NK-92 treated with Interleukin-12 subunit alpha and Interleukin-12 subunit beta, amount 100 ng/mL, for 24 hours (cell line): ENCODE measurements at places on chromosomes 4 and X.

GRCh38 chr4:47486231-47486673 lies 1.2 kb downstream of the ATP10D start:
- DNase-seq: no peak

- DNase-seq: no peak
These were observed 14.0 kb upstream of the ADH5 start for GRCh38 chr4:99102634-99103033.

- DNase-seq: no peak
These were observed 132.4 kb downstream of the IL1RAPL1 start for GRCh38 chrX:28719620-28720019.

DNA sequence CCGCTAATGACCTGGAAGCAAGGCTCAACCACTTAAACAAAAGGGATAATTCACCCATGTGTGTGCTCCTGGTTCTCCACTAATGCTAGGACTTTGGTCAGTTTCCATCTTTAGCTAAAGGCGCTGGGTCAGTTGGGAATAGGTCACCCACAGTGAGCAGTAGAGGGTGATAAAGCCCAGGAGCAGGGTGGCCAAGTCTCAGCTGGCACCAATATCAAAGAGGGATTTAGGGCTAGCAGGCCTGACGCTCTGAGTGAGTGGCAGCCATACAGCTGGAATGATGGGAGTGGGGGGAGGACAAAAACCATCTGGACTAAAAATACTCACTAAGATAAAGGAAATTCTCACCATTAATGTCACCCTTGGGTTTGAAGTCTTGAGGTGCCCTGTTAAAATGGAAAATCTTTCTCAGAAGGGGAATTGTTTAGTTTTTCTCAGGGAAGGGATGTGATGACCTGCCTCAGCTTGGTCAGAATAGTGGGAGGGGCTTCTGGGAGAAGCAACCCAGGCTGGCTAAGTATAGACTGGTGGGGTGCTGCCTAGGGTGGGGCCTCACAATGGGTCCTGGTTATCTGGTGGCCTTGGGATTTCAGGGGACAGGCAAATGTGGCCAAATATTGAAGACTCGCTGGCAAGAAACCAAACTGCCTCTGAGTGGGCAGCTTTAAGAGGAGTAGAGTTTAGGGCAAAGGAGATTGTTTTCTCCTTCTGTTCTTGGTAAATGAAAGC lies 47.1 kb downstream of the TSC22D3 start:
- DNase-seq: no peak

DNA sequence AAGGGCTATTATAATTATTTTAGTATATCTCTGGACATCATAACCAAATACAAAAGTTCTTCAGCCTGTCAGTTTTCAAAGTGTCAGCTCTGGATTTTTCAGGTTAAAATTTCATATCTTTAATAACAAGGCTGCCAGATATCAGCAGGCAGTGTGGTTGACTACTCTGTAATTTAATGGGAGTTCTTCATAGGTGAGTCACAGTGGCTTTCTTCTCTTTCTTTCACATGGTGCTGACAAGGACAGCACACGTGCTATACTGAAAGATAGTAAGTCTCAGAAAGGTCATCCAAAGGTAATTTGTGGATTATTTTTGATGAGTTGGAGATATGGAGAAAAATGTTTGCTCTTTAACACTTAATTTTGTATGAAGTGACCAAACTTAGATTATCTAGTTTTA lies 43.2 kb downstream of the GALNT7 start:
- no peak for DNase-seq

- DNase-seq: no peak
These were observed 6.9 kb upstream of the ELF4 start for GRCh38 chrX:130117166-130117565.

- no peak for DNase-seq
These were observed 12.0 kb upstream of the DCHS2 start for GRCh38 chr4:154503598-154503997.

DNA sequence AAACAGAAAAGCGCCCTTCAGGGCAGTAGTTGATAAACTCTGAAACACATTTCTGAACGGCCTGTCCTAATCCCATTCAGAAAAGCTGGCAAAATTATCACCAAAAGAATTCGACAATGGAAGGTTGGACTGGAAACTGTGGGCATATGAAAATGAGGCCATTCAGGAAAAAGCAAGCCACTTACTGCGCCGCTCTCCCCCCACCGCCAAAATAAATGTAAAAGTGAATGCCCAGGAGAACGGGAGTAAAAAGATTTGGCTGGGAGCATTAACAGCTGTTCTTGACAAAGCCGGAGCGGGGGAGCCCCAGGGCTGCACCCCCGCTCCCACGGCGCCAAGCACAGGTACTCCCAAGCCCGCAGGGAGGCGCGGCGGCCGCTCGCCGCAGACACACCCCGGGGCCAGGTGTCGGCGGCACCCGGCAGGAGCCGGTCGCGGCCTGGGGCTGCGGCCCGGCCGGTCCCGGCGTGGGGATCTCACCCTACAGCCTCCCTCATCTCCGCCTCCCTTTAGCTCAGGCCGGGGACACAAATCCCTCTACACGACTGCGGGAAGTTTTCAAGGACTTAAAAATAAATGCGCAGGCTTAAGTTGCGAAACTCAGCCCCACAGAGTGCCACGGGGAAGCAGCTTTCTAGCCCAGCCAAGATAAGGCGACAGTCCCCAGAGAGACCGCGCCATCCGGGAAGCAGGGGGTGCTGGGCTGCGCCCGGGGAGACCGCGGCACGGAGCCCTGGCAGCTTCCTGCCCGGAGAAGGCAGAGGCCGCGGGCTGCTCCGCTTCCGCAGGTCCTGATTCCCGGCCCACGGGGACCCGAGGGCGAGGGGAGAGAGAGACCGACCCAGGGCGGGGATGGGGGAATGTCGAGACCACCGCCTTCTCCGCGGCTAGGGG lies 593 bp downstream of the SH3RF1 start:
- DNase-seq: no peak

DNA sequence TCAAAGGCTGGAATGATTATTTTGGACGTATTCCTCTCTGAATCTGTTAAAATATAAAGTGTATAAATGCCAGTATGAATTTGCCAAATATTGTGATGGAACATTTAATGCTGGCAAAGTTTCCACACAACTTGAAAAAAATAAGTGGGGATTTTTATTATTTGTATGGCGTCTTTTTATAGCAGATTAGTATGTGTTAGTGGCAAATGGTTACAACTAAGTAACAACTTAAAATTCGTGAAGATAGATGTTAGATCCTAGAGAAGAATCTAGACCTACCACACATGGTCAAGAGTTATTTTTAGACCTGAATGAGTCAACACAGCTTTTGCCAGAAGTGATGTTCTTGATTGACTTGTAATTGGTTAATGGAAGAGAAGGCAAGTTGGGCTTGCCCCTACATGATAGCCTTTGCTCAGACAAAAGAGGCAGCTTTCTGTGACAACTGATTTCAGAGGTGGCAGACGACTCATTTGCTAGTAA lies 4.8 kb downstream of the CPE start:
- DNase-seq: no peak

- DNase-seq: no peak
These were observed 761.8 kb upstream of the ATOH1 start for GRCh38 chr4:93066749-93067148.

GRCh38 chrX:119984652-119985051 lies 41.1 kb upstream of the NKAP start:
- DNase-seq: no peak

DNA sequence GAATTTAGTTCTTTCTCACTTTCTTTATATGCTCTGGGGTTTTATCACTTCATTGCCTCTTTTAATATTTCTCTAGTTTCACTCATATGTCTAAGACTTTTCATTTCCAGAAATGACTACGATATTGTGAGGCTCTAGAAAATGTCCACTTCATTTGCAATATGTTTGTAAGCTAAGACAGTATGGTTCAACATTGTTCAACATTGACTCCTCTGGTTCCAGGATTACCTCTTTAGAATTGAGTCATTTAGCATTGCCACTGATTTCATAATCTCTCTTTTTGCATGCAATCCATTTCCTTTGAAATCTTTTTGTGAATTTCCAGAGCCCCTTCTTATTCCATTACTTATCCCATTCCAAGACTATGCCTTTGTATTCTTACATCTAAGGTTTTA lies 32.3 kb downstream of the BBS12 start:
- no peak for DNase-seq

GRCh38 chr4:95161781-95162469 lies 386.8 kb downstream of the UNC5C start:
- DNase-seq: no peak

GRCh38 chr4:157564218-157564617 lies 343.7 kb downstream of the GRIA2 start:
- no peak for DNase-seq

DNA sequence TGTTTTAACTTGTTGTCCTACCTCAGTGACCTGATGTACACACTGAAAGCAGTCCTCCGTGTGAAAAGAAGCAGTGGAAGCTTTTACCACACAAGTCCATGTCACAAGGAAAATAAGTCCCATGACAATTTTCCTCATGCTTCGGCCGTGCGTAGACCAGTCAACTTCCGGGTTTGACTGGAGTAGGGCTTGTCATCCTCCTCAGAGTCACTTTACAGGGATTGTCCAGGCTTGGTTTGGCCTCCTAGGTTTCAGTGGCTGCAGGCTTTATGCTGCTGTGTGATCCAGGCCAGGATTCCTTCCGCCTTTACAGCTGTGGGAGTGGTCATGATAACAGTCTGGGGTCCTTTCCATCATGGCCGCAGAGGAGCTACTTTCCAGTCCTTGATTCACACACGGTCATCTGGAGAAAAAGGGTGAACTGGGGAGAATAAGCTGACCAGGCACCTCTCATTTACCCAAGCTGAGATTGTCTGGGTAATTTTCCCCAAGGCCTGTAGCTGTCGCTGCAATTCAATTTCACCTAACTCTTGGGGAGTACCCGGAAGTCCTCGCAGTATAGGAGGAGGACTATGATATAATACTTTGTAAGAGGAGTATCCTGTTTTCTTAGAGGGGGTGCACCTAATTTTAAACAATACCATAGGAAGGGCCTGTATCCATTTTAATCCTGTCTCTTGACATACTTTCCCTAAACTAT lies 206.1 kb upstream of the KLF8 start:
- DNase-seq: no peak

DNA sequence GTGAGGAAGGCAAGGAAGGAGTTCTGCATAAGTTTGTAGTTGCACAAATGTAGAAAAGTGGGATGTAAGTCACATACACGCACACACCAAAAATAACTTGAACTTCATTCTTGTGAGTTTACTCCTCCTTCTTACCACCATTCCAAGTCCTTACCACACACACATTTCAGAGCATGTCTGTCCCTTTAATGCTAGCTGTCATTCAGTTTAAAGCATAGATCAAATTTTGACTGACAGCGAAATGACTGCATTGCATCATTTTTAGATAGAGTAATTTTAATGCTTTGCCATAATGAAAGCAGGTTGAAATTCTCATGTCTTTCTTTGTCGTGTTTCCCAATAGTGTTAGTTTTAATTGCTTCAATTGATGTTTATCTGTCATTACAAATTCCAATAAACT lies 629.6 kb upstream of the HTR2C start:
- DNase-seq: no peak

GRCh38 chr4:166274775-166275174 lies 401.7 kb downstream of the TLL1 start:
- no peak for DNase-seq

GRCh38 chr4:147741190-147741788 lies 9.4 kb downstream of the ARHGAP10 start:
- no peak for DNase-seq

DNA sequence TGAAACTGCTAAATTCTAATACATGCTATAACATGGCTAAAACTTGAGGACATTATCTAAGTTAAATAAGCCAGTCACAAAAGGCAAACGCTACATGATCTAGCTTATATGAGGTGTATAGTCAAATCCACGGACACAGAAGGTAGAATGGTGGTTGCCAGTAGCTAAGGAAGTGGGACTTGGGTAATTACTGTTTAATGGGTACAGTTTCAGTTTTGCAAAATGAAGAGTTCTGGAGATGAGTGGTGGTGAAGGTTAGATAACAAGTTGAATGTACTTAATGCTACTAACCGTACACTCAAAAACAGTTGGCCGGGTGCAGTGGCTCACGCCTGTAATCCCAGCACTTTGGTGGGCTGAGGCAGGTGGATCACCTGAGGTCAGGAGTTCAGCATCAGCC lies 644.5 kb upstream of the DIPK2B start:
- DNase-seq: no peak

DNA sequence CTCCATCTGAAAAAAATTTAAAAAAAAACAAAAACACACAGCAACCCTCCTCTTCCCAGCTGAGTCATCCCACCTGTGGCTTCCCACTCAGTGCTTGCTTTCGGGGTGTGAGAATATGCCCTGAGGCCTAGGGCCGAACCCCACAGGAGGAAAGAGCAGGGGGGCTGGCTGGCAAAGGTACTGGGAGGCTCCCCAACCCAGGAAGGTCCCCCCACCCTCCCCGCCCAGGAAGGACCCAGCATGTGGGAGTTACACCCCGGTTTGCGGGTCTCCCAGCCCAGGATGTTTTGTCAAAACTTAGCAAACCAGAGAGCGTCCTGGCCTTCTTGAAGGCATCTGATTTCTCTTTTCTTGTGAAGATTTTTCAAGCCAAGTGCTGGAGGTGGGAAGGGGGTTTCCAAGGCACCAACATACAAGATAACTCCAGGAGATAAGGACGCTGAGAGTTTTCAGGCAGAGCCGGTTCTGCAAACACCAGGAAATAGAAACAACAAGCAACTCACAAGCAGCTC lies 25.7 kb upstream of the CSF2RA start:
- DNase-seq: peak; percentile 10

DNA sequence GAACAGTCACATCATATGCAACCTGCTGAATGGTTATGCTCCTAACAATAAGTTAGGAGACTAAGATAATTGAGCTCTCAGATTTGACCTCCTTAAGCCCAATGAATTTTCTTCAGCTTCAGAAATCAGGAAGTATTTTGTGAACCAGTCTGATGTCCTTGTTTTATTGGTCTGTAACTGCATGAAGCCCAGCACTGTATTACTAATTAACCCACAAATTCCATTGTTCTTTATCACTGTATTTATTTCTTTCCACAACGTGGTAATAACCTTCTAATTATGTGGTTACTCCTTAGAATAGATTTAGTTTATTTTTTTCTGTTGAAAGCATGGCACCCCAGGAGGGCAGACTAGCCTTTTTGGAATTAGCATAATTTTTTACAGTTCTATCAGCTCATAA lies 3.9 kb upstream of the MFAP3L start:
- DNase-seq: no peak

- DNase-seq: no peak
These were observed 31.4 kb upstream of the SLC25A31 start for GRCh38 chr4:127698789-127699200.

GRCh38 chr4:138311771-138312535 lies 69.8 kb upstream of the SLC7A11 start:
- no peak for DNase-seq

DNA sequence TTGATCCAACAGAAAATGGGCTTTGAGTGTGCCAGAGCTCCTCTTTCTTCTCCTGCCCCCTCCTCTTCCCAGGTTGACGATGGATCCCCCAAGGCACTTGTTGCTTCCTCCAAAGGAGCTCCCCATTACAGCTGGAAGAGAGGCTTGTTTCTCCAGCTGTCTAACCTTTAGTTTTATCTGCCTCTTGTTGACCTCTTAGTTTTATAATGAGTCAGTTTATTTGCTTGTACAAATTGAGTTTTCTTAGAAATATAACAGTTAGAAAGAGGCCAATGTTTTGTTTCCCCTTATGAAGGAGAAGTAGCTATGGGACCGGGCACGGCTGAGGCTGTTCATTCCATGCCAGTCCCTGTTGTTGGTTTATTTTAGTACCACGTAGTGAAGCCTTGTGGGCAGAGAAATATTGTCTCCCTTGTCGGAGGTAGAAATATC lies 158.2 kb downstream of the SPRY1 start:
- no peak for DNase-seq

- DNase-seq: no peak
These were observed 919.2 kb downstream of the STIM2 start for GRCh38 chr4:27779827-27780226.

GRCh38 chr4:73608689-73609594 lies 11.3 kb downstream of the RASSF6 start:
- DNase-seq: no peak

- no peak for DNase-seq
These were observed 2.9 kb upstream of the MSL3 start for GRCh38 chrX:11754958-11755645.
